A673 (cell line): ENCODE measurements at places on chromosomes 12 and 14. TPM values are rescaled to one million over a fixed set of nuclear protein-coding genes. Genes with fewer than 3 reads are reported as not detected.

- no peak for DNase-seq
These were observed 66.0 kb downstream of the TC2N start for GRCh38 chr14:91801358-91801757.

- DNase-seq: no peak
These were observed 21.6 kb downstream of the KIF26A start for GRCh38 chr14:104159990-104160389.

GRCh38 chr14:93207468-93208308 is 632 bp downstream of the UBR7 start:
- peak; percentile 73 for DNase-seq

- DNase-seq: no peak
These were observed 26.4 kb upstream of the DICER1 start for GRCh38 chr14:95183532-95184412.

DNA sequence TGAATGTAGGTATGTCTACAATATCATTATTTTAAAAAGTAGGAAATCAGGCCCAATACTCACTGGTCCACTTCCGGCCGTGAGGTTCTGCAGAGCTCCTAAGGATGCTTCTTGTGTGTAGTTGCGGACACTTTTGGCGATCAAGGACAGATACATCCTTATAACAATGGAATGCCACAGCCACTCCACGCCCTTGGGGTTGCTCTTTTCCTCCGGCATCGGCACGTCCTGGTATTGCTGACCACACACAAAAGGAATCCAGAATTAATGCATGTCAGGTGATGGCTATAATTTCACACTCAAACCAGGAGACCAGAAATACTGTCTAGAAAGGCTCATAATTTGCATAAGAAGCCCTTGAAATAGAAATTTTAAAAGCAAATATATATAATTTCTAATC is 65.6 kb upstream of the YARS2 start:
- DNase-seq: no peak

DNA sequence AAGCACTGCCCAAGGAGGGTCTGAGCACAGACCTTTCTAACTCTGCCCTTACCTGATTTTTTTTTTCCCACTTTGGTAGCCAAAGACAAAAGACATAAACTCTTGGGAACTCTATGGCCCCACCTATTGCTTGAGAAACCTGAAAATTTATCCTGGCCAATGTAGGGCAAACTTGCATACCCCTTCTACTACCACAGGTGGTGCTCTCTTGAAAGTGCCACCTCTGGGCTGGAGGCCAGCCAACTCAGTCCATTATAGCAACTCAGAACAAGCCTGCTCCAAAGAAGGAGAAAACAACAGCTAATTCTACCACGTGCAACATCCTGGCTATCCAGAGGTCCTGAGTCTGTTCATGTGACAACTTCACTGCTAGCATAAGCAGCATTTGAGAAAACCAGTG is 55.7 kb upstream of the ABCD2 start:
- DNase-seq: no peak

DNA sequence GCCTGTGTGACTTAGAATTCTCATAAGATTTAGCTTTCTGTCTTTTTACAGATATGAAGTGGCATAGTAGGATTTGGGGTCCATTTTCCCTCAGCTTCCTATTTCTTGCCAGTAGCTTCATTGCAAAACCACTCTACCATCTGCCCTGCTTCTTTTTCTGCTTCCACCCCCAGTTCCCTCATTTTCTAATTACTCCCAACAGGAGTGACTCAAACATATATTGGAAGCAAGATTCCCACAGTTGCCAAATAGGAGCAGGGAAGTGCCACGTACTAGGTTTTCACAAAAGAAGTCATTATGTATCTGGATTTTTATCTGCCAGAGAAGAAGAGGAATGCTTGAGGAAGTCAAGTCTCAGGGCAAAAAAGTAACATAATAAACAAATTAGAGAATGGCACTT is 64.1 kb downstream of the ANO4 start:
- DNase-seq: no peak

GRCh38 chr14:73422515-73422914 is 35.8 kb downstream of the NUMB start:
- no peak for DNase-seq

GRCh38 chr14:73862480-73862879 is 10.8 kb downstream of the PTGR2 start:
- no peak for DNase-seq

DNA sequence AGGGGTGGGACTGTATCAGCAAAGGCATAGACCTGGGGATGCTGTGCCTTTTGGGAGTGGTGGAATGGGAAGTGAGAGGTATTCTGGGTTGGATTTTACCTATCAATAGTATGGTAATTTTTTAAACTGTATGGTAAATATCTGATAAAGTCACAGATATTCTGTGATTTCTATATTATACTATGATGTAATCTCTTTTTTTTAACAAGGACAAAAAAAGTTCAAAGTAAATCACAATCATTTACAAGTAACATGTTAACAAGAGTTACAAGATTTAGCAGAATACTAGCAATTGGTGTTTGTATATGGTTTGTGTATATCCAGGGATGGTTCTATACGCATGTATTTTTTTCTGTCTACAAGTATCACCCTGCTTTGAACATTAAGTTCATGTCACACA is 56.0 kb downstream of the BMAL2 start:
- no peak for DNase-seq

GRCh38 chr12:118050972-118051910 is 9.7 kb downstream of the WSB2 start:
- no peak for DNase-seq

GRCh38 chr14:36217027-36217426 is 40.5 kb upstream of the PTCSC3 start:
- no peak for DNase-seq

DNA sequence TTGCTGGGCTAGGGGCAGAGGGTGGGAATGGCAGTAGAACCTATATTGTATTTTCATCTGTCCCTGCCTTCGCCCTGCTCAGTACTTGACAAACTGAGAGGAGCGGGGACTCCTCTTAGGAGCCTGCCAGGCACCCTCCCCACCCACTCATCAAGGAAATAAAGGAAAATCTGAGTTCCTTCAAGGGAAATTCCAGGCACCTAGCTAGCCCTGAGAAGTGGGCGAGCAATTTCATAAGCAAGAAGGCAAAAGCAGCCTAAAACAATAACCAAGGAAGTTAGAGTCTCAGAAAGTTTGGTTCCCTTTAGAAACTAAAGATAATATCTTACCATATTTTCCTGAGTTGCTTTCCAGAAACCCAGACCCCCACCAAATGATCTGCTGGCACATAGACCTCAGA is 10.6 kb upstream of the PLEKHD1 start:
- no peak for DNase-seq

DNA sequence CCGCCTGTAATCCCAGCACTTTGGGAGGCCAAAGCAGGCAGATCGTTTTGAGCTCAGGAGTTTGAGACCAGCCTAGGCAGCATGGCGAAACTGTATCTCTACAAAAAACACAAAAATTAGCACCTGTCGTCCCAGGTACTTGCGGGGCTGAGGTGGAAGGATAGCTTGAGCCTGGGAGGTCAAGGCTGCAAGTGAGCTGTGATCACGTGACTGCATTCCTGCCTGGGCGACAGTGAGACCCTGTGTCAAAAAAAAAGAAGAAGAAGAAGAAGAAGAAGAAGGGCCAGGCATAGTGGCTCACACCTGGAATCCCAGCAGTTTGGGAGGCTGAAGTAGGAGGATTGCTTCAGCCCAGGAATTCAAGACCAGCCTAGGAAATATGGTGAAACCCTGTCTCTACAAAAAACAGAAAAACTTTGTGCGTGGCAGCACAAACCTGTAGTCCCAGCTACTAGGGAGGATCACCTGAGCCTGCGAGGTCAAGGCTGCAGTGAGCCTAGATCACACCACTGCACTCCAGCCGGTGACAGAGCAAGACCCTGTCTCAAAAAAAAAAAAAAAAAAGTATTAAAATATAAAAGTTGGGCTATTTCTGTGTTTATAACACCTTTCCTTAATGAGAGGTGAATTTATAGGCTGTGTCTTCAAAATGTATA is 15.5 kb downstream of the RXYLT1 start:
- DNase-seq: no peak

DNA sequence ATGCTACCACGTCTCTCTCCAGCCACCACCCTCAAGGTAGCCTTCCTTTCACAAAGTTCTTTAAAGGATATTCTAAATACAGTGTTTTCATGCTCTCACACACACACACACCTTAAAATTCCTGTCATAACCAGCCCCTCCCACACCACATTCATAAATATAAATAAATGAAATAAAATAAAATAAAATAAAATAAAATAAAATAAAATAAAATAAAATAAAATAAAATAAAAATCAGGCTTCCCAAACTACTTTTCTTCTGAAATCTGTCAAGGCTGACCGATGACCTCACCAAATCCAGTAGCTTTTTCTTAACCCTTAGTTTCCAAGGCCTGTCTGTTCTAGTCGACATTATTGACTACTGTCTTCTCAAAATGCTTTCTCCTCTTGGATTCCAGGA is 378.4 kb downstream of the SEC23A start:
- DNase-seq: no peak

GRCh38 chr14:57355081-57355800 is 35.1 kb upstream of the NAA30 start:
- no peak for DNase-seq

- peak; percentile 51 for DNase-seq
These were observed 1.6 kb upstream of the CHD4 start for GRCh38 chr12:6608592-6609281.

GRCh38 chr14:54762296-54762695 is 140.3 kb downstream of the GCH1 start:
- DNase-seq: peak; percentile 38

- no peak for DNase-seq
These were observed 23.4 kb downstream of the DUSP16 start for GRCh38 chr12:12539028-12539810.

- no peak for DNase-seq
These were observed 63.6 kb downstream of the TMEM30B start for GRCh38 chr14:61217516-61217915.

DNA sequence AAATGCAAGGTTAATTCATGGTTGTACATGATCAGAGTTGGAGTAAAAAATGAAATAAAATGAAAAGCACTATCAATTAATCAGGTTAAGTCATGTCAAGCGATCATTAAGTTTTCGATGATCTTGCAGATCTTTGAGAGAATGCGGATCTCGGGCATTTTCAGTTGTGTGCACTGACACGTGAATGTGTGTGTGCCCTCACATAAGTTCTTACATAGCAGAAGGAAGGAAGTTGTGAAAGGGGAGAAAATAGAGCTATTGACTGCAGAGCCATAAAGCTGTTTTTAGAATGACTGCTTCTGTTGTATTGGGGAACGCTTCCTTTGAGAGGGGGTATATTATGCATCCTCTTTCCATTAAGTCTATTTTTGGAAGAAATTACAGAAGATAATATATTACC is 101.3 kb downstream of the HMGA2 start:
- peak; percentile 85 for DNase-seq

DNA sequence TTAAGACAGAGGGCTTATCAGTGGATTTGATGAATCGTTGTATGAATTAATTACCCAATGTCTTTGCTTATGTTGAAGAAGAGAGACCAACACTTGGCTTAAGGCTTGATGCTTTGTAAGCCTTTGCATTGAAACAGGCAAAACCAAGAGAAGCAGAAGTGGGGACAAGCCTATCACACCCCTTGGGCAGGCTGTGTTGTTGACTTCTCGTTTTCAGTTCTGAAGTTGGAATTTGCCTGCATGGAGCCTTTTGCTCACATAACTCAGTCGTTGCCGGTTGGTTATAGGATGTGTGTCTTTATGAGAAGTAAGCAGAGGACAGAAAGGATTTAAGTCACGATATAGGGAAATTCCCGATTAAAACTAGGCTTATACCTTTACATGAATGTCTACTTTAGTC is 94.7 kb downstream of the CCDC92 start:
- DNase-seq: no peak

- peak; percentile 92 for DNase-seq
These were observed 91.3 kb upstream of the DNM1L start for GRCh38 chr12:32587581-32588495.

DNA sequence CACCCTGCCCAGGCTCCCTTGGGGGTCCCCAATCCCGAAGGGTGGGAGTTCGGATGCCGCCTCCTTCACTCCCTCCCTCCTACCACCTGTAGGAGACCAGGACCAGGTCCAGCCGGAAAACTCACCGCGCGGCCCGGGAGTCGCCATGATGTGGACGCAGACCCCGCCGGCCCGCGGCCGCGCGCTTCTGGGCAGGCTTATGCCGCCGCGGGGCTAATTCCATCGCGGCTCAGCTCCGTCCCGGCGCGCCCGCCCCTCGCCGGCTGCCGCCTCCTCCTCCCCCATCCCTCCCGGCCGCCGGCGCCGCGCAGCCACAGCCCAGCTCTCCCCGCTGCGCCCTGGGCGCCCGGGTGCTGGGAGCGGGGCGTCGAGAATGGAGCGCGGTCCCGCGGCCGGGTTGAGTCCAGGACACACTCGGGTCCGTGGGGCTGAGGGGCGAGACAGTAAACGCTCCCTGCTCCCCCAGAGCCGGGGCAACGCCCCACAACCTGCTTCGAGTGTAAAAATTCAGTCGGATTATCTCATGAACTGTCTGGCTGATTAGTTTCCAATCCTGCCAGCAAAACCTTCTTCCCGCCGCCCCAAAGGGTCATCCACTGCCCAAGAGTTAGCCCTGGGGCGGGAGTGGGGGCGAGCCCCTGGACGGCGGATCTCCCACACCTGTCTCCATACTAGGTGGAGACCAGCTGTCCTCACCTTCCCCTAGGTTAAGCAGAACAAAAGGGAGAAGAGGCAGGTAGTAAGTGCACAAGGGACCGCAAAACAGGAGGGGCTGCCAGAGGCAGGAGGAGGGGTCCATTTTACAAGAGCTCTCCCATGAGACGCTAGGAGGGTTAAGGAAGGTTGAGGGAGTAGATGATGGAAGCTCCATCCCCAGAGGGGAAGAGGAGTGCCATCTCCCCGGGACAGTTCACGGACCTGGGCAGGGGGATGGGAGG is at the start of gene ANO2:
ANO2 (minus strand) TSS at position 189 of the 938 bp plus-strand sequence; CDS start at position 147, 42 bp downstream.
- DNase-seq: peak; percentile 44

DNA sequence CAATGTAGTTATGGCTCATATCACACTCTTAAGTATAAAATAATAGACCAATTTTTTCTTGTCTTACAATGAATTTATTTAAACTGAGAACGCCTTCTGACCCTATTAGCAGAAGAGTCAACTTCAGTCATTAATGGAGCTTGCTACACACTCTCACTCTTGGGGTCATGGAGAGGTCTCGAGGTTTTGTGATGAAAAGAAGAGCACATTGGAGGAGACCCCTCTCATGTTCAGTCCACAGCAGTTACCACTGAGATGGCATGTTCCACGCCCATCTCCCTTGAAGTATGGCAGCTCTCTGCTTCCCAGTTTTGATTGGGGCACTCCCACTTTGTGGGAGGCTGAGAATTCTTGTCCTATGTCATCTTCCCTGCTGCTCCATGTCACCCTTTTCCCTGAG is 266.4 kb downstream of the RPS29 start:
- no peak for DNase-seq

CRACR2A gene
- 0.13 TPM in 1 of 2 replicates, not detected in the other for total RNA-seq

PRB2 gene
- total RNA-seq: not detected in 2 replicates

MAP3K9 gene
- 5.4 and 6.4 TPM in 2 replicates for total RNA-seq

KRT77 gene
- total RNA-seq: not detected in 2 replicates

TRPV4 gene
- total RNA-seq: 0.11 and 0.33 TPM in 2 replicates

SLCO1B1 gene
- not detected in 2 replicates for total RNA-seq

DDX24 gene
- 195 and 203 TPM in 2 replicates for total RNA-seq

TAS2R31 gene
- total RNA-seq: 4.4 and 5.2 TPM in 2 replicates

TCL1B gene
- 0.83 and 1.1 TPM in 2 replicates for total RNA-seq

IFNG-AS1 gene
- total RNA-seq: not detected in 2 replicates

CLBA1 gene
- 14.3 and 14.6 TPM in 2 replicates for total RNA-seq

MUCL1 gene
- total RNA-seq: not detected in 2 replicates

WNT5B gene
- total RNA-seq: 0.34 and 0.59 TPM in 2 replicates

CEBPE gene
- not detected in 2 replicates for total RNA-seq
